ELF-1 (cell line): ENCODE measurements at places on chromosomes 7 and 10.
A peak's percentile ranks its signal among the peaks of the same experiment; 100 is the strongest.

DNA sequence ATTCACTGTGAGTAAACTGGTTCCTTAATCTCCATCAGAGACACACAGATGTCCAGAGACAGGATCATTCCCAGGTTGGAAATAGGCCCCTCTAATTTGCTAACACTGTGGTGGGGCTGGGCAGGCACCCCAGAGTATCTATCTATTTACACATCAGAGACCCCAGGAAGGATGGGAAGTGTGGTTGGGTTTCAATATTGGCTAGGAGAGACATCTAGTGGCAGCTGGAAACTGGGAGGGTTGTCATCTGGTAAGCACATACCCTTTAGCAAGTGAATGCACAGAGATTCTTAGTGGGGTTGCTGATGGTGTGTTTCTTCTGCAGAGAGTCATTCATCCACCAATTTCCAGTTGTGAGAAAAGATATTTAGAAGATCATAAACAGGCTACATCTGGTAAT is 36.0 kb upstream of the NRG3 start:
- peak; percentile 43 for DNase-seq

- no peak for DNase-seq
These were observed 5.2 kb upstream of the TTYH3 start for GRCh38 chr7:2626498-2627117.

DNA sequence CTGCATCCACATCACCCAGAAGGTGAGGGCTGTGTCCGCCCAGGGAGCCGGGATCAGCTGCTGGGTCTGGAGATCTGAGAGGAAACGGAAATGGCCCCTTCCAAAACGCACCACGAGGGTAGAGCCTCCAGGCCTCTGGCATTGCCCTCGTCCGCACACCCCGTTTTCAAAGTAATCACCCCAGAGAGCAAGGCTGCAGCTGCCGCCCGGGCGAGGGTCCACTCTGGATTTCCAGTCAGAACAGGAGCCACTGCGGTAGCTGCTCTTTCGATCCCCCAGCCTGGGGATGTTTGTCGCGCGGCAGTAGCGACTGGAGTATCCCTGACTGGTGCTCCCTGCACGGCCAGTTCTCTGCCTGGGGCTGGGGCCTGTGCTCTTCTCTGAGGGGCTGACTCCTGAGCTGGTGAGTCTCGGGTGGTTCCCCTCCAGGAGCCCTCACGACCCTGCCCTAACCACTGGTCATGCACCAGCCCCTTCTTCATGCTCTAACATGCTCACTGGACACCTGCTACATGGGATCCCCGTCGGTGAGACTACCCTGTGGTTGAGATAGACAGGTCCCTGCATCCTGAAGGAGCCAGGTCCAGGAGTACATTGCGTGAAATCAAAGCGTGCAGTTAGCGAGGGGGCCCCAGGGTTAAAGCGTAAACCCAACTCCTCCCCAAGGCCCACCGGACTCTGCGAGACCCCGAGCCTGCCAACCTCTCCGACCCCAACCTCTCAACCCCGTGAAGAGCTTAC is 99.2 kb downstream of the FOXL3 start:
- no peak for DNase-seq

DNA sequence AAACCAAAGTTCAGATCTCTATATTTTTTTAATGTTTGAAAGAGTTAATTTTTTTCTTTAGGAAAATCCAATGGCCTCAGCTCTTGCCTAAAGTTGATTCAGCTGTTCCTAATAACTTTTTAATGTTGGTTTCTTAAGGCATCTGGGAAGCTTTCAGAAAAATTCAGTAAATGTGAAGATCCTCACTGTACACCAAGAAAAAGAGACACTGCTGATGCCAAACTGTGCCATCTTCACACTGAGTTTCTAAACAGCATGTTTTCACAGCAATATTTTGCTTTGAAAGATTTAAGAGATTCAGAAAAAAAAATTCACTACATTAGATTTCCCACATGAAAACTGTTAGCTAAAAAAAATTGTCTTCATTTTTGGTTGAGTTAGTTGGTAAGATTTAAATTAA is 249.4 kb downstream of the NEBL start:
- DNase-seq = no peak

GRCh38 chr10:132131581-132132420 is 54.9 kb upstream of the DPYSL4 start:
- no peak for DNase-seq

- no peak for DNase-seq
These were observed 19.9 kb downstream of the STMP1 start for GRCh38 chr7:135682191-135682590.

DNA sequence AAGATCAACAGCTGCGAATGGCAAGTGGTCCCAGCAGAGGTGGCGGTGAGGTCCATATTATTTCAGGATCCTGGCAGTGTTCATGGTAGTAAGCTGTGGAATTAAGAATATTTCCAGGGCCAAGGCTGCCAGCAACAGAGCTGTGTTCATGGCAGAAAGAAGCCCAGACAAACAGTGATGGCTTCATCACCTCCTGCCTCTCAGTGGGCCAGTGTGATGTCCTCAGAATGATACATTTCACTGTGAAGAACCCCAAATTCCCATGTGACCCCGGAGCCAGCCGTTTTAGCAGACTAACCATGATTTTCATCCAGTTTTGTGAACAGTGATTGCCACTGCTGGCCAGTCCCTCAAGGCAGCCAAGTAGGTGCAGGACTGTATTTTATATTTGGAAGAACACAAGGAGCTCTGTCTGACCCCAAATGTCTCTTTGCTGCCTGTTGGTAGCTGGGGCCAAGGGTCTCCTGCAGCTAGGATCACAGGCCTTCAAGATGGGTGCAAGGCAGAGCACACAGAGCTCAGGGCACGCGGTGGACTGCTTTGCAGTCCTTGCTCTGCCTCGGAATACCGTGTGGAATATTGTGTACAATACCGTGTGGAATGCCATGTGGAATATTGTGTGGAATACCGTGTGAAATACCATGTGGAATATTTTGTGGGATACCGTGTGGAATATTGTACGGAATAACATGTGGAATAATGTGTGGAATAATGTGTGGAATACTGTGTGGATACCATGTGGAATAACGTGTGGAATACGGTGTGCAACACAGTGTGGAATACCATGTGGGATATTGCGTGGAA is 132.3 kb upstream of the CHST15 start:
- no peak for DNase-seq

GRCh38 chr7:154532771-154533170 is 470.2 kb downstream of the PAXIP1 start:
- no peak for DNase-seq

DNA sequence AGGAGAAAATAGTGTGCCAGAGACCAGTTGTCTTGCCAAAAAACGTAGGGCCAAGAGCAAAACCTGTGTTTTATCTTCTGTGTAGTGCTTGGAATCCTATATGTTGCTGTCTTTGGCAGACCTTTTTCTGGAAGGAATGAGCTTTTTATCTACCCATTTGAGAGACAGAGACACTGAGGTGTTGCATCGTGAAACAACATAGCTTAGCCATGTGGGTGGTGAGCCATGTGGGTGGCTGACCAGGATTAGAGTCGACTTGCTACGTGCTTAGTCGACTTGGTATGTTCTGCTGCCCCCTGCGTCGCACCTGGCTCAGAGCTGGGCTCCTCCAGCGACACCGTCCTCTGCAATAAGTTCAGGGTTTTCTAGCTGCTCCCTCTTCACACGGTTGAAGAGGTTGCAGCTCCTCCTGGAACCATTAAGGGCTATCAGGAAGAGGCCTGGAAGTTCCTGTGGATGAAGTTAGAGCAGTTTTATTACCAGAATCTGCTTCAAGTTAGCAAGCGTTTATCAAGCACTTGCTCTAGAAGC is 175.8 kb downstream of the SH2D4B start:
- peak; percentile 16 for DNase-seq

GRCh38 chr7:157910446-157910845 is 573.6 kb downstream of the DNAJB6 start:
- DNase-seq = no peak

GRCh38 chr10:1778375-1778969 is 41.1 kb upstream of the ADARB2 start:
- DNase-seq = no peak

GRCh38 chr10:70887804-70888800 is at the start of gene PCBD1:
TSS of gene PCBD1 (minus strand) at chr10:70888565. CDS start at chr10:70888533, 32 bp downstream.
- DNase-seq = peak; percentile 66

- no peak for DNase-seq
These were observed 58.5 kb downstream of the BLNK start for GRCh38 chr10:96212911-96213310.

GRCh38 chr10:113103131-113103840 is 153.2 kb downstream of the TCF7L2 start:
- DNase-seq = no peak

GRCh38 chr10:70053218-70053840 is 683 bp downstream of the MACROH2A2 start:
- peak; percentile 6 for DNase-seq

DNA sequence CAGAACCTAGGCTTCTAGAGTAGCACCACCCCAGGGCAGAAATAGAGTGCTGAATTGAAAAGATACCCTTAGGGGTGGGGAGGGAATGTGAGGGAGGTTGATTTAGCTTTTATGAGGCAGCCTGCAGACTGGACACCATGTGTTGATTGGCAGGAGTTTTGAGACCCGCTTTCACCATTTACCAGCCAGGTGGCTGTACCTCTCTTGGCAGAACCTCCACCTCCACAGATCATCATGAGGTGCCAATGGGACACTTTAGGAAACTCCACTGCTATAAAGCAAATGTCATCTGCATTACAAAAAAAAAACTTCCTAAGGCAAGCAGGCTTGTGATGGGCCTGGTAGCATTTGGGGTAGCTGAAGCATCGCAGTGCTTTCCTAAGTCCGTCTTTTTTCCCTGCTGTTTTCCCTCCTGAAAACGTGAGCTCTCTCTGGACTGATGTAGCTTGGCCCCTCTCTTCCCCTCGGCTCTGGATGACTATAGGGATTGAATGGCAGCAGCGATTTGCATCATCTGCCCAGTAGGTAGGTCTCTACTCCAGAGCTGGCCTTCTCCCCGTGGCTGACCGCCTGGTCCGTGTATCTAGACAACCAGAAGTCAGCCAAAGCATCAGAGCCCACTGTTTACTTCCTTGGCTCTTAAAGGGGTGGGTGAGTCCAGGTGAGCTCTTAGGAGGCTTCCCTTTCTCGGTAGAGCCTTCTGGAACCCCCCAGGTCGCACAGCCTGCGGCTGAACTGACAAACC is 1.3 kb downstream of the PCBD1 start:
- peak; percentile 23 for DNase-seq

- DNase-seq = no peak
These were observed 435.2 kb upstream of the ETV1 start for GRCh38 chr7:14424675-14425074.

- no peak for DNase-seq
These were observed 11.5 kb downstream of the IKZF1 start for GRCh38 chr7:50315739-50316671.

DNA sequence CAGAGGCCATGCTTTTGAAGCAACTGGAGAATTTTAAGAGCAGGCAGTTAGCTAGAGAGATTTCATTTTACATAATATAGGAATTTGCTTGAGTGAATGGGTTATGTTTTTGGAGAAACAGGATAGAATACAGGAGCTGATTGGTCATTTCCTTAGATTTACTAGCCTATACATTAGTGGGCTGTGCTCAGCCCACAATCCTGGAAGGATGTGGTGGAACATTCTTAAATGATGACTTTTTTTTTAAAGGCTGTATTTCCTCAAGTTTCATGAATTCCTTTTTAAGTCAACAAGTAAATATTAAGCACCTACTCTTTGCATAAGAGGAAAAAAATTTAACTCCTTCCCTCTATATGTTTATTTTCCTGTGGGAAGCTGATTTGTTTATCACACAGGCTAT is 314.4 kb upstream of the BMPER start:
- DNase-seq = no peak

GRCh38 chr10:112952282-112953173 is 2.5 kb downstream of the TCF7L2 start:
- DNase-seq = no peak

- no peak for DNase-seq
These were observed 13.0 kb upstream of the CHCHD1 start for GRCh38 chr10:73768881-73769280.
